ENCODE measurements at places on chromosomes 6 and 20.

GRCh38 chr6:40918040-40918651, 120.9 kb downstream of the UNC5CL start:
- DNase-seq: no peak

DNA sequence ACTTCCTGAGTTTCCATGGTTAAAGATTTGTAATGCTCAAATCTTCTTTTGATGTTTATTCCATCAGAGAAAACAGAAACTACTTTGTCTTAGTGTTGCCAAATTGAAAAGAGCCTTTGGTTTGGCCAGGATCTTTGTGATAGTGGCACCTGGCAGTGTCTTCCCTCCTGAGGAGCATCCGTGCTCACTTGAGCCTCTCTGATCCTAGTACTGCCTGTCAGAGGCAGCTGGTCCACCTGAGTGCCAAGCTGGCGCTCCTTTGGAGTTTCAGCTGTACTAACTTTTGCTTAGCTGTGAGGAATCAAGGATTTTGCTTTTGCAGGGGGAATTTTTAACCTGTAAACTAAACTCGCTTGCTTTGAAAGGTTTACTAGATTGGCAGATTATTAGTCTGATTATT, 61.4 kb downstream of the SCAND1 start:
- no peak for DNase-seq

DNA sequence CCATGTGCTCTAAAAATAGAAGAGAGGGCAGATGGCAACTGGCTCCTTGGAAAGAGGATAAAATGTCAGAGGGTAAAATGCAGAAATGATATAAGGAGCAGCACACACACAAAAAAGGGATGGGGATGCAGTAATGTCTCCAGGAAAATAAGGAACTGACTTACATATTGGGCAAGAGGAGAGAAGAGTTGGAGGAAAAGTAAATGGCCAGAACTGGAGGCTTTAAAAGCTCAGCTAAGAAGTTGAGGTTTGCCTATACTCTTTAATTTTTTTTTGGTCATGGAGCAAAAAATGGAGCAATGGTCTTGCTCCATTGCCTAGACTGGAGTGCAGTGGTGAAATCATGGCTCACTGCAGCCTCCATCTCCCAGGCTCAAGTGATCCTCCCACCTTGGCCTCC, 93.7 kb downstream of the SULF2 start:
- no peak for DNase-seq

DNA sequence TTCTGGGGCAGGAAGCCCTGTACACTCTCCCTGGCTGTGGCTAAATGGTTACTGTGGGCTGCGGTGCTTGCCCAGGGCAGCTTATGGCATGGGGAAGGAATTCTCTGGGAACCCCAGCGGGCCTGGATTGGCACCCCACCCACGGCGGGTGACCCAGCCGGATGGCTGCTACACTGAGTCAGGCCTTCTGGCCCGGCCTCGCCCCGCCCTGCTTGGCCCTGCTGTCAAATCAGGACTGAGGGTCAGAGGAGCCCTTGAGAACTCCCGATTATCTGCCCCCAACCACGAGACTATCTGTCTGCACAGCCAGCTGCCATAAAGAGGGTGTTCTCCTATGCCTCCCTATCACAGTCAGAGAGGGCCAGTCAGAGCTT, 7.3 kb upstream of the ITPR3 start:
- no peak for DNase-seq

- no peak for DNase-seq
These were observed 141.7 kb downstream of the RFX6 start for GRCh38 chr6:117018771-117019170.

DNA sequence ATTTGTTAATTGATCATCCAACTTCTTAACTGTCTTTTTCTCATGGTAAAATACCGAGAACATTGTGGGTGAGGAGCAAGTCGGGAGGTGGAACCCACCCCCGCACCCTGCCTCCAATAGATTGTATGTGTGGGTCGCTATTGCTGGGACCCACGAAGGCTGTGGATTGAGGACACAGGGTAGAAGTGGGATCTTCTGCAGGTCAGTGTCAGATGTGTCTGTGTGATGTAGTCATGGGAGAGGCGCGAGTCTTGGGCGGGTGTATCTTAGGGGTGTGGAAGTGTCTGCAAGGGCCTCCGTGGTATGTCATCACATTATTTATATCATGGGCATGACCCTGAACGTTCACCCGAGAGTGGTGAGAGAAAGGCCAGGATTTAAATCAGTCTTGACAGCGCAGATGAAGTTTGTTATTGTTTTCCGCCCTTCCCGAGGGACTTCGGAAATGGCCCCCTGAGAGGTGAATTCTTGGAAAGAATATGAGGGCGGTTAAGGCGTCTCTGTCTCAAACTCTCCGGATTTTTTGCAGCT, 472 bp upstream of the PAQR8 start:
- DNase-seq: peak; percentile 4

DNA sequence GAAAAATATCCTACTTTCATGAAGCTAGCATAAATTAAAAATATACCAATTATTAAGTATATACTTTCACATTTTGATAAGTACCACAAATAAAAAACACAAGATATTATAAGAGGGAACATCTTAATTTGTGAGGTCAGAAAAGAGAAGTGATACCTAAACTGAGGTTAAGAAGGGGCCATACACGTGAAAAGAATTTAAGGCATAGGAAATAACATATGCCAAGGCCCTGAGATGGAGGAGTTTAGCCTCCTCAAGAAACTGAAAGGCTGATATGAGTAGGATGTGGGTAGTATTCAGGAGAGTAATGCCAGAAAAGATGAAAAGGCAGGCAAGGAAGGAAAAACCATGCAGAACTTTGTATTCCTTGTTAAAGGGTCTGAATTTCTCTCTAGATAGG, 116.6 kb upstream of the HTR1E start:
- no peak for DNase-seq

GRCh38 chr20:5886788-5887187, 63.5 kb downstream of the TRMT6 start:
- DNase-seq: no peak

DNA sequence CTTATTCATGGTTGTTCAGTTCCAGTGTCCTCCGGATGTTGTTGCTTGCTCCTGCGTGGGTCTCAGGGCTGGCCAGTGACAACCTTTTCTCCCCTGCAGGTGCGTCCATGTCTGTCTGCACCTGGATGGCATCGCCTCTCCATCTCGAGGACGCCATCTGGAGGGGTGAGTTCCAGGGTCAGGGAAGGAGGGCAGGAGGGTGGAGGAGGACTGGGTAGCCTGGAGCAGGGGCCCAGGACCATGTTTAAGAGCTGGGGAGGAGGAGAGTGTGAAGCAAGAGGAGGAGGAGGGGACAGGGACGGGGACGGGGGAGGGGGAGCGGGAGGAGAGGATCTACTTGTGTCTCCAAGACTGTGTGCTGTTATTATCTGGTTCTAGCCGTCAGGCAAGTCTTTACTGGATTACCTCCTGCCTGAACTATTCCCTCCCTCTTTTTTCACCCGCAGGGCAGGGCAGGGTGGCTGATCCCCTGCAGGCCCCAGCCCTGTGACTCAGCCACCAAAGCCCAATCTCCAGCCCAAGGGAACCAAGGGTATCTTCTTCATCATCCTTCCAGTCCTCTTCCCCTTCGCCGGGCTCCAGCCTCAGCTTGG, 32.2 kb upstream of the TULP1 start:
- DNase-seq: no peak

DNA sequence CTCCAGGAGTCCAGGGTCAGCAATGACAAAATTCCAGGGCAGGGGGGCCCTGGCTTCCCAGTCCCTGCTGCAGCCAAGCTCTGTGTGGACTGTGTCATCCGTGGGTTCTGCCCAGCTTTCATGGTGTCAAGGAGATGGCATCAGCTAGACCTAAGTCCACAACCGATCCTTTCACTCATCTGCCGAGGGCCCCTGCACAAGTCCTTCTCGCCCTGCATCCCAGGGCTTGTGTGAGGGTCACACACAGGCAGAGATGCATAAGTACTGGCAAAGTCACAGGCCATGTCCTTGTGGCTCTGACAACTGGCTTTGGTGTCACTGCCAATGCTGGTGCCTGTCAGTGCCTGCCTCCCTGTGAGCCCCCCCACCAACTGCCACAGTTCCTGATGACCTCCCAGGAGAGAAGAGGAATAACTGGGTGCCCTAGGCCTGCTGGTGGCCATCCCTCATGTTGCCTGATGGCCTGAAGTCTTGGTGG, 181.4 kb upstream of the CST7 start:
- no peak for DNase-seq

- no peak for DNase-seq
These were observed 68.2 kb upstream of the EYA2 start for GRCh38 chr20:46826343-46826984.

GRCh38 chr6:33705268-33705885, 6.1 kb downstream of the UQCC2 start:
- no peak for DNase-seq

GRCh38 chr20:24691901-24692351, 222.5 kb downstream of the SYNDIG1 start:
- no peak for DNase-seq

DNA sequence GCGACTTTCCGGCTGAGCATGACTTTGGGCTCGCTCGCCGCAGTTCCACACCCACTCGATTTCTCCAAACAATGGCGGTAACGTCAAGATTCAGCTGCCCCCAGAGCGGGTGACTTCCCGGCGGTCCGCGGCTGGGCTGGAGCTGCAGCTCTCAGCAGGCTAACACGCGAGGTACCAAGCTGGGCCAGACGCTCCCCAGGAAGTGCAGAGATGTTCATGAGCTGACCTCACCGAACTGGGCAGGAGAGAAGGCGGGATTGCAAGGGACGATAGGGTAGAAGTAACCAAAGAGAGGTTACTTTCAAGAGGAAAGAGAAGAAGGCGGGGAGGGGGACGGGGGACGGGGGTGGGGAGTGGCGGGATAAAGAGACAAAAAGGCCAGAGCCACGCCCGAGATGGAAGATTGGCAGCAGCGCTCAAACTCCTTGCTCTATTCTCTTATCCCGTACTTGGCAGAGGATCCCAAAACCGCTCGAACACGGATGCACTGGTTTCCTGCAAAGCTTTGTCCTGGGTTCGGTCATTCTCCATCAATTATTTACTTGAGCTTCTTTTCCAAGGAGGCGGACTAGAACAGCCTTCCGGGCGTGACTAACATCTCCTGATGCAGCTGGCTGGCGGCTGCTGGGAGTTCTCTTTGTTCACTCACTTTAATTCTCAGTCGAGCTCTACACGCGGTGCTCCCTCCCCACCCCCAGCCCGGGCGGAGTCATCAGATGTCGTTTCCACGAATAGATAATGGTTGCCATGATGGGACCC, at the start of gene MTCL3:
Gene MTCL3, minus strand, starts transcription at position 626 of the 759 bp plus-strand sequence.
- no peak for DNase-seq

DNA sequence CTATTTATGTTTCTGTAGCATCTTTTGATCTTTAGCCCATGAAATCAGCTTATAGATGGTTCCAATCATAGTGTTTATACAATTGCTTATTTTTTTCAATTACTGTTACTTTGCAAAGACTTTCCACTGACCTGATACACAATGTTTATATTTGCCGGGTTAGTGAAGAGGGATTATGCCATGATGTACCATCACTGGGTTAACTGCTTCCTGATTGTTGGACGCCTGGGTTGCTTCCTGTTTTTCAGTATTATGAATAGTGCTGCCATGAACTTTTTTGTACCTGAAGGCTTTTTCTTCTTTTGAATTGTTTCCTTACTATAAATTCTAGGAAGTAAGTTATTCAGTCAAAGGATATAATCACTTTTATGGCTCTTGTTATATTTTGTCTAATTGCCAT, 6.9 kb downstream of the MANBAL start:
- no peak for DNase-seq

DNA sequence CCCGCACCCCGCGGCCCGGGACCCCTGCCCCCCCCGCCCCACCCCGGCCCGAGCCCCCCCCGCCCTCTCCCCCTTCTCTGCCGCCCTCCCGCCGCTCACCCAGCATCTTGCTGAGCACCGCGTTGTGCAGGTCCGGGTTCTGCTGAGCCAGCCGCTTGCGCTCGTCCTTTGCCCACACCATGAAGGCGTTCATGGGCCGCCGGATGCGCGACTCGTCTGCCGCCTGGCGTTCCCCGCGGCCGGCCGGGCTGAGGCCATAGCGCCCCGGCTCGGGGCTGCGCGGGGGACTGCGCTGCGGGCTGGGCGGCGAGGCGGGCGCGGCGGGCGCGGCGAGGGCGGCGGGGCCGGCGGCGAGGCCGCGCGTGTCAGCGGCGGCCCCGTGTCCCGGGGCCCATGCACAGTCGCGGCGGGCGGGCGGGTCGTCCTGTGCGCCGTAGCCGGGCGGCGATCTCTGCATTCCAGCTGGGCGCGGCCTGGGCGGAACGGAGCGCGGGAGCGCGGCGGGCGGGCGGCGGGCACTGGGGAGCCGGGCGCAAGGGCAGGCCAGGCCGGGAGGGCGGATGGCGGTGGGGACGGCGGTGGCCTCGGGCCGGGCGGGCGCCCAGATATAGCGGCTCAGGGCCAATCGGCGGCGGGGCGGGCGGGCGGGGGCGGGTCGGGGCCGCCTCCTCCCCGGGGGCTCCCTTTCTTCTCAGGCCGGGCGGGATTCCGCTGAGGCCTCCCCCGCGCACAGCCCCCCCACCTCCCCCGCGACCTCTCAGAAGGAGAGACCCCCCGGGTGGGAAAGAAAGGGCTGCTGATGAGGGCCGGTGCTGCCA, at the start of gene SOX18:
Gene SOX18, minus strand, starts transcription at position 580 of the 818 bp plus-strand sequence. Its CDS starts 123 bp downstream, at position 457.
- no peak for DNase-seq
